Ureter (tissue), 1 donor: ENCODE measurements at places on chromosomes 16 and 17. TPM values are rescaled to one million over a fixed set of nuclear protein-coding genes. Genes with fewer than 3 reads are reported as not detected.

- no peak for DNase-seq
These were observed 345.9 kb downstream of the C16orf95 start for GRCh38 chr16:86971251-86971650.

- no peak for DNase-seq
These were observed 145.6 kb downstream of the CCDC182 start for GRCh38 chr17:57599271-57600045.

GRCh38 chr16:4894276-4895150 lies 42.4 kb downstream of the PPL start:
- no peak for DNase-seq

DNA sequence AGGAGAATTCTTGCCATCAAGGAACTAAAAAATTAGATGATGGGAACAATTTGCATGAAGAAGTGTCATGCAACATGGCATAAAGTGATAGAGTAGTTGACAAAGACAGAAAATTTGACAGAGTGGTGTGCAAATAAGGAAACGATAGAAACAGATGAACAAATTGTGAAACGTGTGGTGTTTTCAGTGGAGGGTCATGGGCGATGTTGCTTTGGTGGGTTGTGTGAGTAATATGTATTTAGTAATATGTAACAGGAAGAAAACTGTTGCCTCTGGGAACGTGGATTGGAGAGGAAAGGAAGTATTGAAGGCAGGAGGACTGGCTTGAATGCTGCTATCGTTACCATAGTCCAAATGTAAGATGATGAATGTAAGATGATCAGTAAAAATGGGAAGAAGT lies 3.6 kb downstream of the COX10 start:
- no peak for DNase-seq

GRCh38 chr16:23578101-23578830 lies 17.9 kb downstream of the NDUFAB1 start:
- DNase-seq = no peak

DNA sequence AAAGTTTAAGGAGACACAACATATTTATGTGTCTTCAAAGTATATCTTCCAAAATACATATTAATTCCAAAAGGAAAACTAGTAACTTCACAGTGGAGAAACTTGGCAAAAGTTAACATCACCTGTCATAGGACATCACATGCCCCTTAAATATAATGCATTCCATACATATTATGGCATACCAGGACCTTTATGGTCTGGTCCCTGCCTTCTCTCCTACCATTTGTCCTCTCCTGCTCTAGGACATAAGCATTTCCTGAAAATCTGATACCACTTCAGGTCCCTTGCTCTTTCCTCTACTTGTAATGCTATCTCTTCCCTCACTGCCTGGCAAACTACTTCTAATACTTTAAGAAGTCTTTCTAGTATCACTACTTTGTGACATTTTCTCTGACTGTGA lies 168.1 kb upstream of the RBL2 start:
- no peak for DNase-seq

DNA sequence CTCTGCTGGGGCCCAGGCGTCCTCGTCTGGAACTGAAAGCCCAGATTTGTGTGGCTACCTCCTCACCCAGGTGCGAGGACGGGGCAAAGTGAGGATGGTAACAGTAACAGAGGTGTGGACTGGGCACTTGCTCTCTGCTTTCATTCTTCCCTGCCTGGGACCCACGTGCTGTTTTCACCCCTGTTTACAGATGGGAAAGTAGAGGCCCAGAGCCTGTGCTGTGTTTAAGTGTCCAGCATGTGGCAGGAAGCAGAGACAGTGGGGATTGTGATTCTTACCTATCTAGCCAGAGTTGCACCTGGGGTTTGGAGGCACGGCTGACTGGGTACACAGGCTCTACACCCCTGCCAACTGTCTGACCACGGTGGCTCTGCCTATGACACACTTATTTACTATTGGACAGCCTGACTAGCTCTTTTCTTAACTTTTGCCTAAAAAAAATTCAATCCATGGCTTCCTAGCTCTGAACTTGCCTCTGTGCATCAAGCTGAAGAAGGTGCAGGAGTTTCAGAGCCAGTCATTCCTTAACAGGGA lies 155.4 kb downstream of the CLEC16A start:
- DNase-seq = no peak

GRCh38 chr17:45800816-45801215 lies 16.7 kb downstream of the CRHR1 start:
- no peak for DNase-seq

- no peak for DNase-seq
These were observed 813.6 kb upstream of the EEF2KMT start for GRCh38 chr16:5911241-5911640.

DNA sequence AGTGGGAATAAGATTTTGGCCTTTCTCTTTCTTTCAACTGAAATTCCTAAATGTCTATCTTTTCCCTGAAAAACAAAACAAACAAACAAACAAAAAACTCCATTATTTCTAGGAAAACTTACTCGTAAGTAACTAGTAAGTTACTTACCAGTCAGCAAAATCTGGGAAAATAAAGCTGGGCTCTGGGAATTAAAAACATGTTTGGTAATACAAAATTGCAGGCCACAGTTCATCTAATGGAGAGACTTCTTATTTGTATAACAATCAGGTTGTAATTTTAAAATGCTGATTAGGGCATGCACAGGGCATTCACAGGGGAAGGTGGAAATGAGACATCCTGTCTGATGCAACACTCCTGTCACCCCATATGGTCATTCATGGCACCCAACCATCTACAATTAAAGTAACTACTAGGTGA lies 3.8 kb upstream of the WIPI1 start:
- no peak for DNase-seq

DNA sequence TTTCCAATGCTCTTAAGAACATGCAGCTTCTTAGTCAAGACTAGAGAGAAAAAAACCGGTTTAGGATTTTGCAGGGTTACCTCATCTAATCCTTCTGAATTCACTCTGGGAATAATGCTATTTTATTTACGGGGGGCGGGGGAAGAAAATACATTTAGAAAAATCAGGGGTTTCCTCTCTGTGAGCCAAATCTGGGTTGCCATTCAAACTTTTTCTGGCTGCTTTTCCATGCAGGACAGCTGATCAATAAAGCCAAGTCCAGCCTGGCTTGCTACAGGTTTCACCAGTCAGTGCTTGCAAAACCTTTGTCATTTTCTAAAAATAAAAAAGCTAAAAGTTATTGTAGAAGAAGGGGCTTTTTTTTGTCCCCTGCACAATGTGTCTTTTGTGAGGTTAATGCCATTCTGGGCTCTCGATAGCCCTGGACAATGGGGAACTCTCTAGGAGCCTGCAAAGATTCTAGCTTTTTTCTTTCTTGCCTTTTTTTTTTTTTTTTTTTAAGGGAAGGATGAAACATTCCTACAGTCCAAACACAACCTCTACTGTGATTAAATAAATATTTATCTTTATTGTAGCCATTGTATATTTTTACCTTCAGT lies 13.1 kb upstream of the ZFHX3 start:
- DNase-seq = no peak

DNA sequence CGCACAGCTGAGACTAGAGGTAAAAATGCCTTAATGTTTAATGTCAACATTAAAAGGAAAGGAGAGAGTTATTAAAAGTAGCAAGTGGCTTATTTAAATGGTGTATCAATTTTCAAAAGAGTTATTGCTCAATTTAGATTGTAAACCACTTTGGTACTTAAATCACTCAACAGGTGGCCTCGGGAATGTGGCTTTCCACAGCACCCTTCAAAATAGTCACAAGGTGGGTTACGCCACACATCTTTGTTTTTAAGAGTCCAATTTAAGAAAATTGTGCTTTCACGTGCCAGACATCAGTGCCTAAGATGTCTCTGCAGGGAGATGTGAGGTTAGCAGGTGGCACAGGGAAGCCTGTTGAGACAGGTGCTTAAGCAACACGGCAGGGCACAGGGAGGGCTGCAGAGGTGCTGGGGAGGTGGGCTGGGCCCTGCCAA lies 27.5 kb upstream of the ADCY7 start:
- DNase-seq = no peak

DNA sequence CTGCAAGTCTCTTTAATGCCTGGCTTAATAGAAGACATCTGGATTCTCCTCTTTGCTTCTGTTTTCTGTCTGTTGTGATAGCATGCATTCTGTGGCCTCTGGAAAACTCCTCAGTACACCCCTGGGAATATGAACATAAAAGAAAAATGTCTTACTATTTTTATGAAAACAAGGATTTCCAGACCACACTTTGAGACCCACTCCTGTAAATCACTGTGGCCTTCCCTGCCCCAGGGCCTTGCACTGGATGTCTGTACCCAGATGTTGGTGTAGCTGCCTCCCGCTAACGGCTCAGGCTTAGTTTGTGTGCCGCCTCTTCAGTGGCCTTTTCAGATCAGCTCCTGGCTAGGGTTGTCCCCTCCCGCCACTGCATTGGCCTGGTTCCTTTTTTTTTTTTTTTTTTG lies 126.6 kb downstream of the SOCS1 start:
- no peak for DNase-seq

The CD300LB gene
- 0.49 TPM for total RNA-seq

The NOL11 gene
- 52.0 TPM for total RNA-seq

The PPP1R1B gene
- 40.4 TPM for total RNA-seq

GRCh38 chr17:30812218-30813177 lies 12.0 kb downstream of the CRLF3 start:
- DNase-seq = no peak

DNA sequence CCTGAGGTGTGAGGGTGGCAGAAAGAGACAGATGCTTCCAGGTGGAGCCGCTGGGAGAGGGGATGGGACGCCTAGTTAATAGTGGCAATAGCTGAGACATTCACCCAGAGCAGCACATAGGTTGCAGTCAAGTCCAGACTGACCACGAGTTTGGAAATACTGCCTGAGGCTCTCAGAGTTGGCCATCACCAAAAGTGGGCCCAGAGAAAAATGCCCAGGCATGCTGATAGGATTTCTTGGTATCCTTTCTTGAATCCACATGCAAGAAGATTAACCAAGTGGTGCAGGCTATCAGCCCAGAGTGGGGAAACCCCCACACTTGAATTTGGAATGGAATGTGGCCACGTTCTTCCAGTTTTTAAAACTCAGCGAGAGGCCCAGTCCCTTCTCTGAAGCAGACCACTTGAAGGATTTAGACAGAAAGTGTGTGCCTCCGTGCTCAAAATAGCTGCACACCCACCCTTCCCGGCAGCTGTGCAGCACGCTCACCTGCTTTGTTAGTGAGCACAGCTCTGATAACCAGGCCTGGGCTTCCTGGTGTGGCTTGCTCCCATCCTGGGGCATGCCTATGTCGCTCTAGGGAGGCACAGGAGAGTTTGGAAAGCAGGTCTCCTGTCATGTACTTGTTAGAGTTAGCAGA lies 35.7 kb downstream of the PLD6 start:
- DNase-seq = no peak

The CD300E gene
- 0.73 TPM for total RNA-seq

DNA sequence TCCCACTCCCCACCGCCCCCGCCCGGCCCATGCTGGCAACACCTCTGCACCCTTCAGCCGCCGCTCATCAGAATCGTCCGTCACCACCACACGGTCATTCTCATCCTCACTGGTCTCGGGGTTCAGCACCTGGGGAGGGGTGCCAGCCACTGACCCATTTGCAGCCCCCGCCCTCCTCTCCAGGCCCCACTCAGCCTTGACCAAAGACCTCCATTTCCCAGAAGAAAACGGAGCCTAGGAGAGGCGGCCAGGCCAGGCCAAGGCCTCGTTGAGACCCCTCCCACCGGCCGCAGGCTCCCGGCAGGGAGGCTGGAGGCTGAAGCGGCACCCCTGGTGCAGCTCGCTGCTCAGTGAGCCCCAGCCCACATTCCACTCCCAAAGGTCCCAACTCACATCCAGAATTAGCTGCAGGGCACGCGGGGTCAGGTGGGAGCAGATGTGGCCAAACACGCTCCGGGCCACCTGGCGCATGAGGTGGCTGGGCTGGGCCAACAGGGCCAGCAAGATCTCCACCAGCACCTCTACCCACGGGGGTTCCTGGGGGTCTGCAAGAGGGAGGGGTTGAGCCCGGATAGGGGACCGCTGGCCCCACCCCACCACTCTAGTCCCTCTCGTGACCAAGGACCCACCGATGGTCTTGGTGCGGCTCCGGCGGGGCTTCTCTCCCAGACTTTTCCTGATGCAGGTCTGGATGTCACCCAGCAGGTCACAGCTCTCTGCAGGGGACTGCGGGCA lies 9.8 kb downstream of the MYBBP1A start:
- DNase-seq = no peak

DNA sequence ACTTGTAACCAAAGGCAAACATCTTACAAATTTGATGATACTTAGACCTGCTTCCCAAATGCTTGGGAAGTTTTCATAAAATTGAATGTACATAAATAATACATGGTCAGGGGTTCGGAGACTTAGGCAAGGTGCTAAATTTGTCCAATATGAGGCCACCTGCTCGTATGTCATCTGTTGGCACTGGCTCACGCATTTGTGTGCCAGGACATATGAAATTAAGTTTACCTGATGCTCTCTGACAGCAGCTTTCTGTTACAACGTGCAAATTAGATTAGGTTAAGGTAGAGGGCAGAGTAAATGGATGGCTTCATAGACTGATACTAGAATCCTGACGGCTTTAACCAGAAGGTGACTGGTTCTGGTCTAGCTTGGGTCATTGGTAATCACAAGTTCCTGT lies 970.3 kb upstream of the RBFOX1 start:
- DNase-seq = no peak

The C16orf74 gene
- total RNA-seq = 33.6 TPM

- DNase-seq = no peak
These were observed 26.1 kb upstream of the CBFA2T3 start for GRCh38 chr16:89002851-89003830.

DNA sequence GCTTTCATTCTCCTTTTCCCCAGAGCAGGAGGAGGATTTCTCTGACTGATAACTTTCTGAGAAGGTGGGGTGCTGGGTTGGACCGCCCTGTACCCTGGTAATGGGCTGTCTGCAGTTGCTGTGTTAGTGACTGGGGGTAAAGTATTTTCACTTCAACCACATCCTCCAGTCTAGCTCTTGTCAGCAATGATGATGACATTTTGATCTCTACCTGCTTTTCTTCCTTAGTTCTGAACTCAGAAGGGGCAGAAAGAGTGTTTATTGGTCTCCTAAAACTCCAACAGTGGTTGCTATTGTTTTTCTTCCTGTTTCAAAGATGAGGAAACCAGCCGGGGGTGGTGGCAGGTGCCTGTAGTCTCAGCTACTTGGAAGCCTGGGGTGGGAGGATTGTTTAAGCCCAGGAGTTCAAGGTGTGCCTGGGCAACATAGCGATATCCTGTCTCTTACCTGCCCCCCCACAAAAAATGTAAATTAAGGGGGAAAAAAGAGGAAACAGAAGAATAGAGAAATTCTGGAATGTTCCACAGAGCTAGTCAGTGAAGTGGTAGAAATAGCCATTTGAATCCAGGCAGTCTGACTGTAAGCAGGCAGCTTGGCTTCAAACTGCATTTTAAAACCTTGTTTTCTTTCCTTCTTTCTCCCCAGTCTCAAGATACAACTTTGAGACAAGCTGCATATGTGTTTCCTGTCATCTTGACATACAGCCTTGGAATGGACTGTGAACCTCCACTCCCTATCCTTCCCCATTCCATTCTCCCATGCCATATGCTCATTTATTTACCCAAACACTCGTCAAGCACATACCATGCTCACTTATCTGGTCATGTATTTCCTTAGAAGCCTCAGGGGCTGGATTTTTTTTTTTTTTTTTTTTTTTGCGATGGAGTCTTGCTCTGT lies 3.3 kb upstream of the N4BP1 start:
- no peak for DNase-seq

The CCL8 gene
- not detected for total RNA-seq
